ENCODE measurements at places on chromosomes 5 and 9. TPM values are rescaled to one million over a fixed set of nuclear protein-coding genes. Genes with fewer than 3 reads are reported as not detected.
A peak's percentile ranks its signal among the peaks of the same experiment; 100 is the strongest.

GRCh38 chr9:93320591-93321219 lies 130.8 kb upstream of the FAM120A start:
- no peak for DNase-seq

Gene IFNB1
- not detected for total RNA-seq

Gene PCSK1
- not detected for total RNA-seq

Gene BICD2
- 33.2 TPM for total RNA-seq

DNA sequence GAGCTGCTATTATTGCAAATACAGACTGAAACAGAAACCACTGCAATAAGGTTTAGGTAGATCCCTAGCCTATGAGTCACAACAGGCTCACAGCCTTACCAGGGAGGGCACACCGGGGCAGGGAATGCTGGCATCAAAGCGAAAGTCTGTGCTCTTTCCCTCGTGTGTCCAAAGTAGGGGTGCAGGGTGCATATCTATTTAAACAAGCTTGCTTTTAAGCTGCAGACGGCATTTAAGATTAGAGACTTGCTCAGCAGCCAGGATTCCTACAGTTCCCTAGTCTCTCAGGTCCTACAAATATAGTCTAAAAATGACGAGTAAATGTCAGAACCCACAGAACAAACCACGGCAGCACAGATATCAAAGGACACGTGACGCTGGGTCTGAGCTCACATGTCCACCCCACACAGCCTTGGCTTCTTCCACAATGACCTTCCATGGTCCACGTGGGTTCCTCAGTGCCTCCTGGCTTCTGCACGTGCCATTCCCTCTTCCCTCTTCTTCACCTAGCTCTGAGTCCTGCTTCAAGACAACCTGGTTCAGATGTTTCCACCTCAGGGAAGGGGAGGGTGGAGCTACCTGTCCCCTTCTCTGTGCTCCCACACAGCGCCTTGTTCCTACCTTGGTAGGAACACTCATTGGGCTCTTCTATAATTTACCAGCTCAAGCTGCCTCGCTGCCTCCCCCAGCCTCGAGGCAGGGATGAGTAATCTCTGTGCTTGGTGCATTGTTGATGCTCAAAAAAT lies 193.2 kb downstream of the MAPKAP1 start:
- DNase-seq, result peak; percentile 51

DNA sequence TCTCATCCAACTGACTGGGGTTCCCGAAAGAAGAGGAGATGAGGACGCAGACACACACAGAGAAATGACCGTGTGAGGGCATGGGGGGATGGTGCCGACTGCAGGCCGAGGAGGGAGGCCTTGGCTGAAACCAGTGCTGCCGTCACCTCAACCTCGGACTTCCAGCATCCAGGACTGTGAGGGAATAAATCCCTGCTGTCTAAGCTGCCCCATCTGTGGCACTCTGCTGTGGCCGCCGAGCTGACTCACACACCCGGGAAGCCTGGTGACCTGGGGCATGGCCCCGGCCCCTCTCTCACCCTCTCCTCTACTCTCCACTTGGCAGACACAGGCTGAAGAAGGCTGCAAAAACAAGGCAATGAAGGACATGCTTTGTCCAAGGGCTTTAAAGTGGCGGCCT lies 4.4 kb upstream of the COL5A1 start:
- DNase-seq, result peak; percentile 19

Gene PALM2AKAP2
- total RNA-seq, result 87.5 TPM

DNA sequence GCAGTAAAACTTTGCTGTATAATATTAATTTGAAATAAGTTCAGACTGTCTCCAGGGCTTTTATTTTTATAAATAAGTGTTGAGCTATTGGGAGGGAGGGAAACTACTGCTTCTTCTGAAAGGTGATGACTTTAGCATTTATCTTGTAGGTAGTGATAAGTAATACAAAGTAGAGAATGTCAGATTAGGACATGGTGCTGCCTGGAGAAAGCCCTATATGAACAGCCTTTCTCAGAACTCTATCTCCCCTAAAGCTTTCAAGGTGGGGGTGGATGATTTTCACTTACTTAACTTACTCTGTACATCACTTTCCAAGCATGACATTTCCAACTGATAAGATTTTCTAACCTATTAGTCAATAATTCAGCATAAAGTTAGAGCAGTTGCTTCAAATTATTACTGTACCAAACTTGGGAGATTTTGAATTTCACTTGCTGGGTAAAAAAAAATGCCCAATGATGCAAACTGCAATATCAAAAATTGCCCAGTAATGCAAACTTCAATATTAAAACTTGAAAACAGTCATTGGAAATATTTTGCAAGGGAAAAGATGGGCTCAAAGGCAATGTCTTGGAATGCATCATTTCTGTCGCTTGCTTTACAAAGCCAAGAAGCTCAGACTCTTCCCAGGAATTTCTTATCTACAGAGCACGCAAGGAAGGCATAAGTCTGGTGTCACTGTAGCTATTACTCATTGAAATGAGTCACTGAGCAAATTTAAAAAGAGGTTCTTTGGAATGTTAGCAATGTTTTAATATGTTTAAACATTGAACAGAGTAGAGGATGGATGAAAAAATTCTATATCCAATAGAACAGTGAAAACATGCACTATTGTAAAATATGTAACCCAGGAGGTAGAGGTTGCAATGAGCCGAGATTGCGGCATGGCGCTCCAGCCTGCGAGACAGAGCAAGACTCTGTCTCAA lies 569.5 kb downstream of the PSAT1 start:
- no peak for DNase-seq

GRCh38 chr5:1523480-1523792 lies 324 bp downstream of the LPCAT1 start:
- DNase-seq, result no peak

- no peak for DNase-seq
These were observed 294.4 kb downstream of the SEMA5A start for GRCh38 chr5:9251379-9251980.

GRCh38 chr9:121694600-121694999 lies 43.2 kb downstream of the DAB2IP start:
- DNase-seq, result no peak

Gene TAF1L
- not detected for total RNA-seq

Gene TXN
- 58.7 TPM for total RNA-seq

DNA sequence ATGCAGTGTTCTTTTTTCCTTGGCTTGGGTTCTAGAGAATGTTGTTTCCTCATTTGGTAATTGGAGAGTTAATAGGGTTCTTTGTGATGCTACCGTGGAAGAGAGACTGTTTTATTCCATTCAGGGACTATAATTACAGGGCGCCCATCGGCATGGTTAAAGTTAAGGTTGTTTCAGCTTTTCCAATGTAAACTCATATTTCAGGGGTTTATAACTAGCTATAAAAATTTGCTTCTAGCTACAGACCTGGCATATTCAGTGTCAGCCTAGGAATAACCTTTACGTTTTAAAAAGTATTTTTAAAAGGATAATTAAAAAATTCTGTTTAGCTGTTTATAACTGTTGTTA lies 99.1 kb downstream of the AOPEP start:
- DNase-seq, result no peak

DNA sequence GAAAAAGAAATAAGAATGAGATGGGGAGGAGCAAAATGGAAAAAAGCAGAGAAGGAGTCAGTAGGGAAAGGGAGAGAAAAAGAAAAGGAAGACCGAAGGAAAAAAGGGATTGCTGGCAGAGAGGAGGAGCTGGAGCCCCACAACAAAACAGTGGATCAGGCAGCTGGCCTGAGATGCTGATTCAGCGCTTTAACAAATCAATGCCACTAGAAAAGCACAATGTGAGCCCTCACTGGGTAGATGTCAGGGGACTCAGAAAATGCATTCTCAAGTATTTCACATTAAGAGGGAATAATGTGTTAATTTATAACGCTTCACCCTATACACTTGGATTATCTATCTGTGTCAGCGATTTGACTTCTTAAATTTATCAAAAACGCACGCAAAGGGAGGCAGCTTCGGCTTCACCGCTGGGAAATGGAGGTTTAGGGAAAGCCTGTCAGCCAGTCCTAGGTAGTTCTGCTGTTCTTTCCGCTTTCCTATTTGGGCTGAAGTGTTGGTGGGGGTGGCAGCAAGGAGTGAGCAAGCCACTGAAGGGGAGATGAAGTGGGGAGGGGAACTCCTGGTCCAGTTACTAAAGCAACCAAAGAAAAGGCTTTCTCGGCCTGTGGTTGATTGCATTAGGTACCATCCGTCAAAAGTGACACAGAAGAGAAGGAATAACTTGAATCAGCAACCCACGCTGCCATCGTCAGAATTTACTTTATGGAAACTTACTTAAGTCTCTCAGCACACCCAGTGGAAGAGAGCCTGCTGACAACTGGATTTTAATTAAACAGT lies 161.6 kb downstream of the BNC2 start:
- DNase-seq, result no peak

DNA sequence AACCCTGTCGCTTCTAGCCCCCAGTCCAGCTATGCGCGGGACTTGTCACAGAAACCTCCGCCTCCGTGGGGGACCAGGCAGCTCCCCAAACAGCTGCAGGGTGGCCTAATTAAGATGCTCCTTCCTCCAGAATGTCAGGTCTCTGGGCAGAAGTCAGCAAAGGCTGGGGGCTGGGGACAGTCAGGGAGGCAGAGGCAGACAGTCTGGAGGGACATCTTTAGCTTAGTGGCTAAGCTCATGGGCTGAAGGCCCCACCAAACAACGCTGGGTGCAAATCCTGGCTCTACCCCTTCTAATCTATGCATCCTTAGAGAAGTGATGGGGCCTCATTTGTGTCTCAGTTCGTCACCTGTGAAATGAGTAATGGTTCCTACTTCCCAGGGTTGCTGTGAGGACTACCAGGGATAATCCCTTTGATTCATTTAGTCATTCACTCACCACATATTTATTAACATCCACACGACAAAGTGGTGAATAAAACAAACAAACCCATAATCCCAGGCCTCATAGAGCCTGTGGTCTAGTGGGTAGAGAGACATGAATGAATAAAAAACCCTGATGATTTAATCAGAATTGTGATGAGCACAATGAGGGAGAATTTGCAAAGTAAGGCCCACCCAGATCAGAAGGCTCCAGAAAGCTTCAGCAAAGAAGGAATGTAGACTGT lies 20.2 kb upstream of the MED27 start:
- no peak for DNase-seq

Gene TNC
- total RNA-seq, result 1.1 TPM

DNA sequence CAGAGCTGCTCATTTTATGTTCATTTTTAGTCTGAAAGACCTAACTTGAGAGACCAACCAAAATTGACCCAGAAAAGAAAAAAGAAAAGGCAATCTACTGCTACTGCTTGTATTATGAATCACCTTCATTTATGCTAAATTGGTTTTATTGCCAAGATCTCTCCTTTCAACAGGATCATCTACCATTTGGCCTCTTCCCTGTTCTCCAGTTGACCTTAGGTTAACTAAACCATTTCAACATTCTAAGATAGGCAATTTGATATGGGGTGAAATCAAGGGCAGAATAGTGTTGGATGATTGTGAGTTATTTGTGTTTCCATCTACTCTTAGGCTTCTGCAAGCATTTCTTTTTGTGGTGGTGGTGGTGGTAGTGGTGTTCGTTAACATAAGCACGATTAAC lies 48.3 kb upstream of the POU4F3 start:
- DNase-seq, result no peak

GRCh38 chr5:149240354-149240998 lies 31.2 kb upstream of the AFAP1L1 start:
- peak; percentile 59 for DNase-seq

Gene PPP3R2
- total RNA-seq, result not detected

DNA sequence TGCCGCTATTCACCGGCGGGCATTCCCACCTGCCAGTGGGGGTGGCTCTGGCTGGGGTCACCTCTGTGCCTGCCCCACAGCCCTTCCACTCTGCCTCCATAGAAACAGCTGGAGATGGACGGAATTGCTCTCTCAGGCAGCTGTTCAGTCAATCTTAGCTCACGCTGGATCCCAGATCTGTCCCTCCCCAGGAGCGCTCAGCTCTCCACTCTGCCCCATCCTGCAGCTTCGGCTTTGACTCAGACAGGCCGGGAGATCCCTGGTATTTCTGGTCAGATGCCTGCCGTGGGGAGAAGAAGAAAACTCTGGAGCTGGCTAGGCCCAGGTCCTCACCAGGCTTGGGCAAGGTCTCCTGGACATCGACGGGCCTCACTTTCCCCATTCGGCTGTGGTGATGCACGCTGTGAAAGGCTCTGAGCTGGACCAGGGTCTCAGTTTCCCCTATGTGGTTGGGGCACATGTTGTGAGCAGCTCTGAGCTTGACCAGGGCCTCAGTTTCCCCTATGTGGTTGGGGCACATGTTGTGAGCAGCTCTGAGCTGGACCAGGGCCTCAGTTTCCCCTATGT lies 7.6 kb upstream of the SLC9A3 start:
- DNase-seq, result peak; percentile 10

- no peak for DNase-seq
These were observed 191.2 kb downstream of the ACTL7B start for GRCh38 chr9:108664309-108665255.

Gene MZB1
- 0.70 TPM for total RNA-seq

DNA sequence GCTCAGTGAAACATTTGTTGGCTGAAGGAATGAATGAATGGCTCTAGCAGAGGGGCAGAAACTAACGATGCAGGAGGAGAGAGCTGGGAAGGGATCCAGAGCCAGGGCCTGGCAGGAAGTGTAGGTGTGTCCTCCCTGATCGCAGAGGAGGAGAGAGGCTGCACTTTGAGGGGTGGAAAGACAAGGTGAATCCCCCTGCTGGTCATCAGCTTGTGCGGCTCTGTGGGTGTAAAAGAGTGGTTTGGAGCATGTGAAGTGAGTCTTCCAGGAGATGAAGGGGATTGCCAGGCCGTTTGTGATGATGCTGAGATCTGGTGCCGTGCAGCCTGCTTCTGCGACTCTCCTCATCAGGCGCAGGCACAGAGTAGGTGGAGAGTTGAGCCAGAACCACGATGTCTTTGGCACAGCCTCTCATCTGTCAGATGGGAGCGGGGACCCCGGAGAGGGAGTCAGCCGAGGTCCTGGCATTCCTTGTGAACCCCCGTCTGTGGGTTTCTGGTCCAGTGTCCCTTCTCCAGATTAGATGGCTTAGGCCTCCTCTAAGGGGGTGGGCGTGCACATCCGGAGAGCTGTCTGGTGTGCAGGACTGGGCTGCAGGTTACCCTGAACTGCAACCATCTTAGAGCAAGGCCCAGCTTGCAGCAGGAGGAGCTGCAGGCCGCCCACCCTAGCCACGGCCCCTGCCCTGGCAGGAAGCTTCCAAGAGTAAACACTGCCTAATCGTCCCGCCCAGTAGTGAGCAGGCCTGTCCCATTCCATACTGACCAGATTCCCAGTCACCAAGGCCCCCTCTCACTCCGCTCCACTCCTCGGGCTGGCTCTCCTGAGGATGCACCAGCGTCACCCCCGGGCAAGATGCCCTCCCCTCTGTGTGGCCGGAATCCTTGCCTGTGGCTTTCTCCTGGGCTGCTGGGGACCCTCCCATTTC lies at the start of gene ADAMTS13:
ADAMTS13 (plus strand) TSS at position 753 of the 928 bp plus-strand sequence; CDS start at position 830, 77 bp downstream.
- no peak for DNase-seq

- no peak for DNase-seq
These were observed 72.1 kb upstream of the GRAMD2B start for GRCh38 chr5:126351153-126351552.

Gene KCNMB1
- 0.65 TPM for total RNA-seq

Gene PRKACG
- not detected for total RNA-seq

Gene DPP7
- total RNA-seq, result 153 TPM

- DNase-seq, result no peak
These were observed 5.0 kb upstream of the POLR1E start for GRCh38 chr9:37480759-37481158.

Gene FAM221B
- not detected for total RNA-seq

- no peak for DNase-seq
These were observed 4.6 kb downstream of the SMARCA2 start for GRCh38 chr9:2019723-2020122.

- DNase-seq, result no peak
These were observed 142.4 kb upstream of the IRX4 start for GRCh38 chr5:2024986-2025721.

Measured in Right ventricle myocardium superior (tissue), 1 donor.